ENCODE measurements at places on chromosomes 11 and 22.

GRCh38 chr22:35957589-35957988, 71.0 kb downstream of the RBFOX2 start:
- DNase-seq: no peak

DNA sequence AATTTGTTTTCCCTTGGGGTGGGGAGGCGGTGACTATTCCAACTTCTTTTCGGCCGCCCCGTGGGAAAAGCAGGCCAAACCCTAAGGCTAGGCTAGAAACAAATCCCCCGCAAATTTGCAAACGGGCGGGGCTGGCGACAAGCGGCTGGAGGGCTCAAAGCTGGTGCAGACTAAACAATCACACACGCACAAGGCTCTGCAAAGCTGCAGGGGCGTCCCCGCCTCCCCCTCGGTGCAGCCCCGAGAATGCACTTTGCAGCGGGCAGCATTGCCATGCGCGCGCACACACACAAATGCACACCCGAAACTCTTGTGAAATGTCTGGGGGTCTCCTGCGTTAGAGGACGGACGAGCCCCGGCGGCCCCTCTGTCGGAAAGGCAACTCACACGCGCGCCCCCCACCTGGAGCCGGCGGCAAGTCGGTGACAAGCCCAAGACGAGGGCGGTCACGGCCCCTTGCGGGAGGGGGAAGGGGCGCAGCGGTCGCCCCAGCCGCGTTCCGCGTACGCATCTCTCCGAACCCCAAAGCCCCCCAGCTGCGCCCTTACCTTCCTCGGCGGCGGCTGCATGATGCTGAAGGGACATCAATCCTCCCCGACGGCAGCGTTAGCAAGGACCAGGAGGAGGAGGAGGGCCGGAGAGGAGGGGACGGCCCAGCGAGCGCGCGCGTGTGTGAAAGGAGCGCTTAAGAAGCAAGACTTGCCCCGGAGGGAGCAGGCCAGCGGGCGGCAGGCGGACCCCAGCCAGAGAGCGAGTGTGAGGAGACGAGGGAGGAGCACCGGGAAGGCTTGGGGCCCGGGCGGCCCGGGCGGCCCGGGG, 600 bp downstream of the FCHSD2 start:
- DNase-seq: peak; percentile 69

GRCh38 chr11:79436919-79437277, 3.9 kb downstream of the TENM4 start:
- no peak for DNase-seq

DNA sequence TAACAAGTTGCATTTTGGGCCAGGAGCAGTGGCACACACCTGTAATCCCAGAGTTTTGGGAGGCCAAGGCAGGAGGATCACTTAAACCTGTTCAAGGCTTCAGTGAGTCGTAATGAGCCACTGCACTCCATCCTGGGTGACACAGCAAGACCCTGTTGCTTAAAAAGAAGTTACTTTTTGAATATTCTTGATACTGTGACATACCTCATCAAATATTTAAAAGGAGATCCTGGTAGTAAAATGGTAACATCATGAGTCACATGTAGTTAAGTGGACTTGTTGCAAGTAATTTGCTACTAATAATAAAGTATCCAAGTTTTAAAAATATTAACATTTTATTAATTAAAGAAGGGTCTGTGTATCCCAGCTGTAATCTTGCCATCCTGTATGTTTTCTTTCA, 18.3 kb downstream of the HMGXB4 start:
- no peak for DNase-seq

DNA sequence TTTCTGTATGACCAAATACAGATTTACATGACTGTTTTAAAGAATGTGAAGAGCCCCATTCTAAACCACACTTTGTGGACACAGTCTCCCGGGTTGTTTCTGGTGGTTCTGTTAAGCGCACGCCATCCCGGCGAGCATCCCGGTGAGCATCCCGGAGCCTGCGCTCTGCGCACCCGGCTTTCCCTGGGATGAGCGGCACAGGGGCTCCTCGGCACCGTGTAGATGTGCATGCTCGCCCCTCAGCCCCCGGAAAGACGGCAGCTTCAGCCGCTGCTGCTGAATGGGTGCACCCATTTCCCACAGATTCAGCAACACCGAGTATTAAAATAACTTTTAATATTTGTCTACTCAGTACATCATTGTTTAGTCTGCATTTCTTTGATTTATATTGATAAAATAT, 36.0 kb downstream of the GLB1L2 start:
- DNase-seq: no peak

DNA sequence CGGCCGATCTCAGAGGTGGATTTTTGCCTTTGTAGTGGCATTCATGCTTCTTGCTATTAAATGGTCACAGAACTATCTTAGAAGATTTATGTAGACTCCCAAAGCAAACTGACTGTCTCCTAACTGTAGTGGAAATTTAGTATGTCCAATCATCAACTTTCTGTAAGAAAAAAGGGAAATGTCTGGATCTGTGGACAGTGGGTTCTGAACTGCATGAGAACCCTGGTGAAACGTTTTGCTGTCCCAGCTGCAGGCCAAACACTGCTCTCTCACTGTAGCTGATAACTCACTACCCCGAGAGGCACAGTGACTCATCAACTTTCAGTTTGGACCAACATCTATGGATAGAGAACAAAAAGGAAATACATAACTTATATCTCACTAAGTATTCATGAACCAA, 387.1 kb downstream of the SOX6 start:
- peak; percentile 71 for DNase-seq

- DNase-seq: peak; percentile 74
Observed at GRCh38 chr11:100930185-100930778, 199.3 kb downstream of the PGR start.

GRCh38 chr22:37760152-37760551, 47.6 kb upstream of the GCAT start:
- no peak for DNase-seq

DNA sequence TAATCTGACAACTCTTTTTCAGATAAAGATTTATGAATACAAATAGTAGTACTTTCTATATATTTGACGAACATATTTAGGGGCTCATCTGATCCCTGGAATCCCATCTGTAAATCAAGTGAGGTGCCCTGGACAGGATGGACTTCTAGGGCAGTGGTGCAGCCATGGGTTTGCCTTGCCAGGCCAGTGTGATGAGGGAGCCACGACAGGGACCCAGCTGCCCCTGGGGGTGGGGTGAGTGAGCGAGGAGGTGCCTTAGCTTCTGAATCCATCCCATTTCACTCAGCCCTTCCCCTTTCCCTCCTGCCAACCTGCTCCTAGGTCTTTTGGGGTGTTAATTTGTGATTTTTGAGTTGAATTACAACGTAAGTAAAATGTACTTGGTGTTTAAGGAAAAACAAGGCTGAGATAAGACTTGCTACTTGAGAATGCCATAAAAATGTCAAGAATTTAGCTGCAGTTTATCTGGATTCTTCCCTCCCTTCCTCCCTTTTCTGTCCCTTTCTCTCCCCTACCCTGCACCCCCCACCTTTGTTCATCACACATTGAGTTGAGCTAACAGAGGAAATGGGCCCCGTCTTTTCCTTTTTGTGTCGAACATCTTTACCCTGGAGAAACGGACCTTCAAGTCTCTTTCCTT, 60.8 kb downstream of the PPFIBP2 start:
- DNase-seq: no peak

GRCh38 chr11:75105462-75105925, 8.8 kb upstream of the OR2AT4 start:
- no peak for DNase-seq

- DNase-seq: no peak
Observed at GRCh38 chr11:66337103-66337899, 1.1 kb upstream of the RIN1 start.

All from Ammon's horn (tissue), 1 donor.